ENCODE measurements at places on chromosomes 6 and 20.

GRCh38 chr6:149779644-149779963, 30.1 kb downstream of the PCMT1 start:
- no peak for DNase-seq

DNA sequence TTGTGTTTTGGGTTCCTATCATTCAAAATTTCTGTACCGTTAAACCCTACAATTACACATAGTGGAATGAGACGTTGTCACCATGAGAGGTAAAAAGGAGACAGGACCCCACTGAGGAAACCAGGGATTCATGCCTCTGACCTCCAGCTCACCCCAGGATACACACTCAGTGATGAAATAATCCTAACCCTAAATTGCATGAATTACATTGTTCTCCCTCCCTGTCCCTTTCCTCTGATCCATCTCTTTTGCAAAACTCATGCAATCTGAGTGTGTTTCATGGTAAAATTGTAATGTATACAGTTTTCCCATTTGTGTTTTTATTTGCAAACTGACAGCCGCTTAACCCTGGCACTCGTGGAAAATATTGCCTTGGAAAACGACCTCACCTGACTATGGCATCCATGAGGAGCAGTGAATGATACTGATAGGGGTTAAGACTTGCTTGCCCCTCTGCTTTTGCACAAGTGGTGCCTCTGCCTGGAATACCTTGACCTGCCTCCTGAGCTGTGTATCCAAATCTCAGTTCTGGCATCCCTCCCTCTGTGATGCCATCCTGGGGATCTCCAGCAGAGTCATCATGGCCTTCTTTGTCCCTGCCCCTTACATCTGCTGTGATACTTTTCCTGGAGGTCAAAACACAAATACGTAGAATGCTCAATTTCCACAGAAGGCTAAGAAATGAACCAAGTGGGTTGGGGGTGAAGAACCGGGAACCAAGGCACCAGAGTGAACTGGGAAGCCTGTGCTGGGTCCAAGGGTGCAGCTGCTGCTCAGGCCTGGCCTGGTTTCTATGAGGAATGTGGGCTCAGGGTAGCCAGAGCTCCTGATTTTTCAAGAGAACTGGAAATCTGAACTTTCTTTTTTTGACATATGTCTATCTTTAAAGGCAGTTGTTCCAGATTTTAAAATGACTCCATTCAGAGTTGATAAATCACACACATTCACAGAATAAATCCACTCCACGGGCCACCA, 211.6 kb upstream of the ZNF217 start:
- DNase-seq, result no peak

DNA sequence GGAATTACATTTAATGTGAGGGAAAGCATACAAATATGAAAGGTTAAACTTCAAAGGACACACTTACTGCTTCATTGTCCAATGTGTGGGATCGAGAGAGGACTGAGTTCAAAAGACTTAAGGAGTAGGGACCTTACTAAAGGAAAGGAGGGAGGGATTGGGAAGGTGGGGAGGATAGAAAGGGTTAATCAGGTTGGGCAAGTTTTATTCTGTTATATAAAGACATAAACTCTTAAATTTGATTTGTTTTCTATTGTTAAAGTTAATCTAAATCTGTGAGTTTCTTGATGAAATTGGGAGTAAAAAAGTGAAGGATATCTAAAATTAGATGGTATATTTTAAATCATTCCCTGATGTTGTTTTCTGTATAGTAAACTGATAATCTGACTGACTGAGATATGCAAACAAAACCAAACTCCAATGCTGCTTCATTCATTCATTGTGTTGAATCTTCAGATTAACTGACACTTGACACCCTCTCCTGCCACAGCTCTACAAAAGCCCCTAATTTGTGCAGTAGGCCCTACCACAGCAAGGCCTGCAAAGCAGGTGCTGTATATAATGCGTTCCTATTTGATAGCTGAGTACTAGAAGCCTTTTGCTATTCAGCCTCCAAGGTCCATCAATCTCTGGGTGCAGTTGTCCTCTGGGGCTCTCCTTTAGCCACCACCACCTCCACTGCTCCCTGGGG, 1.3 kb upstream of the UBE2J1 start:
- no peak for DNase-seq

DNA sequence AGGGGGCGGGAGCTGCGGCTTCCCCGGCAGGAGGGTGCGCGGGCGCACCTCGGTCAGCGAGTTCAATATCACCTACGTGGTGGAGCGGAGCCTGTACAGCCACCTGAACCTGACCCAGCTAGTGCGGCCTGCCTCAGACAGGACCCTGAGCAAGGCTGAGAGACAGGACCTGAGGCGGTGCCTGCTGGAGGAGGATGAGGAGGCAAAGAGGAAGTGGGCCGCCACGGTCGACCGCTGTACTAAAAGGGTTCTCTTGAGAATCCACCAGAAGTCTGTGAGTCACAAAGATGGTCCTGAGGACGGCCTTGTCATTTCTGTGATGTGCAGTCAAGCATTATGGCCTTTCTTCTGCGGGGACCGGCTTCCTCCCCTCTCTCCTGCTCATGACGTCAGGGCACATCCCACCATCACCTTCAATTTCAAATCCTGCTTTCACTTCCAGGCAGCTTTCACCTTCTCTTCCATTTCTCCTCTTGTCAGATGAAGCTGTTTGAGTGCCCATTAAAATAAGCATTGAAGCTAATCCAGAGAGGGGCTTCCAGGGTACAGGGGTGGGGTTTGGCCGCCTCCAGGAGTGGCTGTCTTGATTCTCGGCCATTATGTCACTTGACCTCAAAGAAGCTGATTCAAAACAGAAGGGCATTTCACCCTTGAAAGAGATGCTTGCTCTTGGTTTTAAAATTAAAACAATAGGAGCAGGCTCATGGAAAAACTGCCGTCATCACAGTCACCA, 177.6 kb downstream of the SASH1 start:
- DNase-seq, result no peak

- no peak for DNase-seq
These were observed 19.4 kb upstream of the CCM2L start for GRCh38 chr20:31990641-31991338.

Data from stimulated activated CD4-positive, alpha-beta T cell treated with anti-CD3 and anti-CD28 coated beads, Interleukin-15, amount 100 ng/mL, for 1 hour (primary cell).